ENCODE measurements at places on chromosomes 7 and 10.

GRCh38 chr7:112437072-112437471 lies 13.2 kb upstream of the IFRD1 start:
- DNase-seq = no peak

DNA sequence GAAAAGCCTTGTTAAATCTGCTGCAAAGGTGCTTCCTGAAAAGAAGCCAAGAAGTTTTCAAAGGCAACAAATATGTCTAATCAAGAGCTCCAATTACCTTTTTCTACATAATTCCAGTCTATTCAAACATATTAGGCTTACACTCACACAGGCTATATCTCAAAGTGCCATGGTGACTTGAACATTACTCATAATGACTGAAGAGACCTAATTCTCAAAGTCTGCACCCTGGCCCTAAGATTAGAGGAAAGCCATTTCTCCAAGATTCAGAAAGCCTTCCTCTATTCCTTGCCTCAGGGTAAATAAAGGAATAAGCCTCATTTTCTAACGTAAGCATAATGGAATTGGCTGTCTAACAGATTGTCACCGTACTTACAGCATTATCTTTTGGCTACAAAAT lies 78.3 kb upstream of the THSD7A start:
- no peak for DNase-seq

DNA sequence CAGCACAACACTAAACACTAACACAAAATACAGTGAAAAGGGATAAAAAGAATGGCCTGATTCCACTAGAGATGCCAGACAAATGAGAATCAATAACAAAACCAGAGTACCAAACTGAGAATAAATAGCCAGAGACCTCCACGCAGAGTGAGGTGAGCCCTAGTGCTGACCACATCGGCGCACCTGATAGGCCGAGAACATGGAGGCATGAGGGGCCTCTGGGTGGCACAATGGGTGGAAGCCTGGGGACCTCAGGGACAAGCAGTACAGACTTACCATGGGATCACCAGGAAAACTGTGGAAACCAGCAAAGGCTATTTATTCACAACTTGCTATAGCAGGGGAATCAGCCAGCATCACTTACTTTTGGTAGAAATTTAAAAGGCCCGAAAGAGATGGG lies 1.8 kb upstream of the CSGALNACT2 start:
- DNase-seq = no peak

DNA sequence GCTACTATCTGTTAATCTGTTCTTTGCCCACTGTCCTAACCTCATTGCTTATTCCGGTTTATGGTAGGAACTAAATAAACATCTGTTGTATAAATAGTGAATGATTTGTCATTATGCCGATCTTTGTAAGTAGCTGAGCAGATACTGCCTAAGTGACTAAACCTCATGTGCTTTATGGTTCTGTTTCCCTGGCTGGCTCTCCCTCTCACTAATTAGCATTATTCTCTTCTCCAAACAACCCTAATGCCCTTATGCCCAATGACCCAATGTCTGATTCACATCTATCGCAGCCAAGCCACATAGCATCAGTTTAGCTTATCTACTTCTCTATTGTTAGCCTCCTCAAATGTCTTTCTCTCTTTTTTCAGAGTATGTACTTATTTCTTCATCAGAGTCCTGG lies 462.3 kb upstream of the POT1 start:
- no peak for DNase-seq

DNA sequence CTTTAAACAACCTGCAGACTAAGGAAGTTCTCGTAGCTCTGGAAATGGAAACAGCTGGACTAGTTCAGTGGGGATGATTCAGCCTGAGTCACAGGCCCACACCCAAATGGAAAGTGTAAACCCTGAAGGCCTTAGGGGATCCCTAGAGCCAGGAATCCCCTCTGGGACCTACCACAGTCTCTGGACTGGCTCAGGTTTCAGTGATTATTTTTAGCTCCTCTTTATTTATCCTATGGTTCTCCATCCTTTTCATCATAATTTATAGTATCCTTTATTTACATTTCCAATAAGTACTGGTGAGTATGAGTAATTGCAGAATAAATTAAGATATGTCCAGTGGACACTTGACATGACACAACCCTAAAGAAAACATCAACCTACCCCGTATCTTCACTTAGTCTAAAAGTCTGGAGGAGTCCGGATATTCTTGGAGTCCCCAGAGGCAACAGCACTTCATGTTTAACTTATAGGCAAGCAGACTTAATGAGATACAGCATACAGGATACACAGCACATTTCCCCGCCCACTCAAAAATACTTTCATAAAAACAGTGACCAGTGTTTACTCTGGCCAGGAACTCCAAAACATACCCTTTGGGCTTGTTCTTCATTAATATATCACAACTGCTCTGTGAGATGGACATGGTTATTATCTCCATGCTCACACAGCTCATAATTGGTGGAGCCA lies 28.4 kb upstream of the SEMA3E start:
- no peak for DNase-seq

DNA sequence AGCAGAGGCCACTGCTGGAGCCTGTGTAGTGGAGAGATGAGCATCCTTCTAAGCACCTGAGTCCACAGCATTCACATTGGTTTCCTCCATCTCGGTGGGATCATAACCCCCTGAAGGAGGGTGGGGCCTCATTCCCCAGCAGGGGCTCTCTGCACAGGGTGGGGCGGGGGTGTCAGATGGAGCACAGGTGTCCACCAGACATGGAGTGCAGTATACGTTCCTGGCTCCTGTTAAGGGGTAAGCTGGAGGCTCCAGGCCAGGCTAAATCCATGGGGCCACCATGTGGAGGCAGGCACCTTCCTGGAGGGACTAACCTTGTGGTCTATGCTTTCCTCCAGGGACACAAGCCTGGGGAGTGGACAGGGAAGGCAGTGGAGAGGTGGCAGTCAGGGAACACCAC lies 252.6 kb downstream of the GRID1 start:
- no peak for DNase-seq

DNA sequence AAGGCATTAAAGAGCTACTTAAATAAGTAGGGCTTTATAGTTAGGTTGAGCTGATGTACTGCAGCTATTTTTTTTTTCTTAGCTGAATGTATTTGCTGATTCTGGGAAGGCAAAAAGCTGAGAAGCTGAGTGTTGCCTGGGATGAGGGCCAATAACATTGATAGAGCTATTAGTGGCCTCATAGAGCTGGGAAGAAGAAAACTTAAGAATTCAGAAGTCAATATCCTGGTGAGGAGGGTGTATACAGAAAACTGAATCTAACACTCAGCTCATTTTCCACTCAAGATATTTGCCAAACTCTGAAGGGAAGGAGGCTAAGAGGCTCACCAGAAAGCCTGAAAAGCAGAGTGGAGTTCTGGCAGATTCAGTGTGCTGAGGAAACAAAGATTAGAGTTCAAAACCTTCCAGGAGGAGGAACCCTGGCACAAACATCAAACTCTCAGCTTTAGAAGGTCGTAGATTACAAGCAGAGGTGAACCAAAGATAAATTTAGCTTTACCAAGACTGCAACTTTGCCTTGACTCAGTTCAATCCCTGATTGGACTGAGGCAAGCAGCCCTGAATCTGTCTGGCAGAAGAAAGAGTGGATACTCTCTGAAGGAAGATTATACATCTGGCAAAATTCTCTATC lies 11.3 kb downstream of the PPP1R3C start:
- DNase-seq = no peak

DNA sequence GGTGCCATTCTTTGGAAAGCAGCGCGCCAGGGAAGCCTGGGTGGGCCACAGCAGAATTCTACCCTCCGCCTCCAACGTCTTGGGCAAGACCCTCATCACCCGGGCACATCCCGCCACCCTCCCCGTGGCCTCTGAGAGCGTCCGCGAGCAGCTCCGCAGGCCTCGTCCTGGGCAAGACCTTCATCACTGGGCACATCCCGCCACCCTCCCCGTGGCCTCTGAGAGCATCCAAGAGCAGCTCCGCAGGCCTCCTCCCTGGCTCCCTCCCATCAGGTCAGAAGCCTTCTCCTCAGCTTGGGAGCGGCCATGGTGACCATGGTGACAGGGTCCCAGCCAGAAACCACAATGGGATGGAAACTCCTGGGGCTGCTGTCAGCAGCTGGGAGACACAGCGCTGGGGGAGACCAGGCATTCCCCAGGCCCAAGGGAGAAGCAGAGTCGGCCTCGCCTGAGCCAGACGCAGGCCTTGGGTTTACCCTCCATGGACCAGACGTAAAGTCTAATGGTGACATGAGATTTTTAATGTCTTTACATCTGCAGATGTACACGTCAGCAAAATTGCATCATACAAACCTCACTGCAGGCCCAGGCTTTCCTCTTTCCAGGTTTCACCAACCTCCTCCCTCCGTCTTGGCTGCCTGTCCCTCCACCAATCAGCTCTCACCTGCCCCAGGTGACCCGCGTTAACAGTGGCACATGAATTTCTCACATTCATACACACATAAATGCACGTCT lies 55.1 kb upstream of the PPP2R2D start:
- DNase-seq = no peak

- DNase-seq = no peak
These were observed 228.4 kb upstream of the INHBA start for GRCh38 chr7:41931263-41931646.

GRCh38 chr7:64793106-64793755 lies 997 bp upstream of the ZNF138 start:
- no peak for DNase-seq

DNA sequence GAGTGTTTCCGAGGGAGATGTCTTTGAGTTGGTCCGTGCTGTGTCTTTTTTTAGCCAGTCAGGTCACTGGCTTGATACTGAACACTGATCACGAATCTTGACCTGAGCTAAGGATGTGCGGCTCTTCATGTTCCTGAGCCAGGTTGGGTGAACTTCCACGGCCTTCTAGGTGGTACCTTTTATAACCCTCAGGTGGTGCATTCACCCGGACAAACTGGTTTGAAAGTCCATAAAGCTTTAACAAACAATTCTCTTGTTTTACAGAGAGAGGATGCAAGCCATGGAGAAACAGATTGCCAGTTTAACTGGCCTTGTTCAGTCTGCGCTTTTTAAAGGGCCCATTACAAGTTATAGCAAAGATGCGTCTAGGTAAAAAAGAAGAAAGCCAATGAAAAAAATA lies 229.5 kb downstream of the ARHGAP21 start:
- no peak for DNase-seq

DNA sequence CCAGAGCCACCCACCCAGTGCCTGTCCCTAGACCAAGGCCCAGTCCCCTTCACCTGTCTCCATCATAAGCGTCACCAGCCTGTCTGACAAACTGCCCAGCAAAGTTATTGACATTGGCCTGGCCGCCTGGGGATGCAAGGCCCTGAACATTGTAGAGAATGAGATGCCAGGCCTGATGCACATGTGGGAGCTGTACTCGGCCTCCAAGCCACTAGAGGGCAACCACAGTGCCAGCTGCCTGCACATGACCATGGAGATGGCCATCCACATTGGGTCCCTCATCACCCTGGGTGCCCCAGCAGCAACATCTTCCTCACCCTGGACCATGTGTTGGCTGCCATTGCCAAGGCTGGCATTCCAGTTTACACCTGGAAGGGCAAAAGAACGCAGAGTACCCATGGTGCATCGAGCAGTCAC lies 63.7 kb upstream of the ANTXRL start:
- no peak for DNase-seq
